ENCODE measurements at places on chromosomes 1 and 21.

- ATAC-seq: no peak
Observed at GRCh38 chr1:170215072-170215885, 69.5 kb downstream of the NTMT2 start.

GRCh38 chr1:96721053-96721415 lies 550 bp upstream of the PTBP2 start:
- no peak for ATAC-seq

- ATAC-seq: no peak
Observed at GRCh38 chr1:210440081-210440480, 111.4 kb downstream of the HHAT start.

GRCh38 chr1:167784876-167785550 lies 63.2 kb downstream of the MPZL1 start:
- ATAC-seq: no peak

- no peak for ATAC-seq
Observed at GRCh38 chr1:88013485-88013884, 670.6 kb upstream of the PKN2 start.

GRCh38 chr1:26858891-26859640 lies 3.9 kb upstream of the SFN start:
- no peak for ATAC-seq

All from activated CD4-positive, CD25-positive, alpha-beta regulatory T cell treated with anti-CD3 and anti-CD28 coated beads, Interleukin-2, amount 50 U/mL, for 24 hours (primary cell).